ENCODE measurements at places on chromosomes 12 and 14.

- no peak for DNase-seq
These were observed 81.3 kb downstream of the WDR20 start for GRCh38 chr14:102221026-102221425.

DNA sequence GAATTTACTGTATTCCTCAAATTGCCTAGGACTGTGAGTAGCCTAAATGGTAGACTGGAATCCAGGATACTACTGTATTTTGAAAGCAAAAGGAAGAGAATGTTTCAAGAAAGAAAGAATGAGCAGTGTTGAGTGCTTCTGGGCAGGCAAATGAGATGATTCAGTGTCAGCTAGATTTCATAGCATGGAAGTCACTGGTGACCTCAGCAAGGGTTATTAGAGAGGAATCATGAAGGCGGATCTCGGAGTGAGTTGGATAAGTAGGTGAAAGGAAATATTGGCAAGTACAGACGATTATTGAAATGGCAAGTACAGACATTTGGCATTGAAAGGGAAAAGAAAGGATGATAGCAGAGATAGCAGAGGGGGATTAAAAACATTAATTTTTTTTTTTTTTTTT, 27.1 kb downstream of the VRK1 start:
- peak; percentile 73 for DNase-seq

DNA sequence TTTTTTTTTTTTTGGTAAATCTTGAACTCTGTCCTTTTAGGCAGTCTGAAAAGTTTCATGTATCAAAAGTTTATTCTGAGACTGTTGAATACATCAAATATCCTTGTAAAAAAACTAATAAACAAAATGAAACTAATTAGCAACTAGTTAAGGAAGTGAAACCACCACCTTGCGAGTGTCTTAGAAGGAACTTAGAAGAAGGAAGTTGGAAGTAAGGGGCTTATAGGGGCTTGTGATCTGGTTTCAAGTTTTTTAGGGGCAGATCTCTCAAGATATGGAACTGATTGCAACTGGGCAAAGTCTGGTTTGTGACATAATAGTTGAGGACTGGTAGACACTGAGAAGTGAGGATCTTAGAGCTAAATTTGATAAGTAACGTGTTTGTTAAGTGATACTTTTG, 748.8 kb downstream of the C12orf50 start:
- no peak for DNase-seq

DNA sequence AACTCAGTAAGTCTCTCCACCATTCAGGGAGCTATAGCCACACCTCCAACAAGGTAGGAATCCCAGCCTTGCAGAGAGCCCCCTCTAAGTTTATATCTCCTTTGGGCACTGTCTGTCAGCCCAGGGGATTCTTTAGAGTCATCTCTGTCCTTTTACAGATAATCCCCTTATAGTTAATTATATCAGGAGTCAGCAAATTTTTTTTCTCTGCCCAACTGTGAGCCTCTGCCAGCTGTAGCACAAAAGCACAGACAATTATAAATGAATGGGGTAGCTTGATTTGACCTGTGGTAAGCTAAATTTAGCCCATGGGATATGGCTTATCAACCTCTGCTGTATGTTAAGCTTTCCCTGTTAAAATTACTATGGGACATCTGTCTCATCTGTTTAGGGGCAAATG, 8.3 kb downstream of the CEP128 start:
- no peak for DNase-seq

DNA sequence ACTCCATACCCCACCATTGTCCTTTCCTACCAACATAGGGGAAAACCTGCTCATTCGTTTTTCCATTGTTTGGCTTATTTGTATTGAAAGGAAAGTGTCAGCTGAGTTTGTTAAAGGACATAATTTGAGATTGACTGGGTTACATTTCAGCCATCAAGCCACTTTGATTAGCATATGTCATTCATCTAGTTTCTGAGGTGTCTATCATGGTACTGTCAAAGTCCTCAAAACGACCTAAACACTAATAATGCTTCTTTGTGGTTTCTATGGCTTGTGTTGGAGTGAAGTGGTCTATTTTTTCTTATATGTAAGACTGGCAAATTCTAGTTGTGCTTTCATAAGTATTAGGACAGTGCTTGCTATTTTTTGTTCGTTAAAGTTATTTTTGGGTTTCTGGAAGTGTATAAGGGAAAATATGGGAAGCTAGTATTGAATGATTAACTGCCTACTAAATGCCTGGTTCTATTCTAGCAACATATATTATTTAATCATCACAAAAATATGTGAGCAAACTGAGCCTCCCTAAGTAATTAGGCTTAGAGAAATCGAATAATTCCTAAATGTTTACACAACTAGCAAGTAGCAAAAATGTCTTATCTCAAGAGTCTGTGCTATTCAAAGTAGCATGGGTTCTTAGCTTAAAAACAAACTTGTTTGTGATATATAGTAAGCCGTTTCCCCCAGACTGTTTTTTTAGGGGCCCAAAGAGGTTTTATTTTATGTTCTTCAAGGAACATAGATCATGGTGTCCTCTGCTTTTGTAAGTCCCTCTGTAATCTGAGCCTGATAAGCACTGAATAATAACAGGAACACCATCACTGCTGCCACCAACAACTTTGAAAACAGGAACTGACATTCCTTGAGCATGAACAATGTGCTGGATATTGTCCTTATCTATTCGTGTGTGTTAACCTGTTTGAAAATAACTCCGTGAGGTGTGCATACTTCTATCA, 67.1 kb downstream of the DERA start:
- peak; percentile 74 for DNase-seq

- DNase-seq, result peak; percentile 80
These were observed 23.3 kb downstream of the CHGA start for GRCh38 chr14:92945959-92946846.

- no peak for DNase-seq
These were observed 10.7 kb downstream of the CIPC start for GRCh38 chr14:77108753-77109152.

DNA sequence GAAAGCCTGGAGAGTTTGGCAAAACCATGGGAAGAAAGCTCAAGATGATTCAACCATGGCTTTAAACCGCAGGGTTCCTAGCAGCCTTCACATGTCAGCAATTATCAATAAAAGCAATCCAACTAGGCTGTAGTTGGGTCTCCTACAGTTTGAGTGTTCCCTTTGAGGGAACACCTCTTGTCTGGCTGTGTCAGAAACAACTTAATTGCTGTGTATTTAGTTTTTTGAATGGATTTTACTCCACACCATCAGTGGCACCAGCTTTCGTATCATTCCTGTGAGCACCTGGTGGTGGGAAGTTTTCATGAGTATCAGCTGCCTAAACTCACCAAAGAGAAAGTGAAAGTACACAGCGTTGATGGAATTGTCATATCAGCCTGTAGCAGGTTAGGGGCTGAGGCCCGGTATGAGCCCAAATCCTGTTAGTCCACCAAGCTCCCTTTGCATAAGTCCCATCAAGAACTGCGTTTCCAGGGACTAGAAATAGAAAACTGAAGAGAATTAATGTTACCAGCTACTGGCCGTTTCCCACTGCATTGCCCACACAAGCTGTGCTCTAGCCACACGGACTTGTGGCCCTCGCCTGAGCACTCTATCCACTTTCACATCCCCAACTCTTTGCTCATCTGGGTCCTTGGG, 10.9 kb upstream of the IL26 start:
- no peak for DNase-seq

DNA sequence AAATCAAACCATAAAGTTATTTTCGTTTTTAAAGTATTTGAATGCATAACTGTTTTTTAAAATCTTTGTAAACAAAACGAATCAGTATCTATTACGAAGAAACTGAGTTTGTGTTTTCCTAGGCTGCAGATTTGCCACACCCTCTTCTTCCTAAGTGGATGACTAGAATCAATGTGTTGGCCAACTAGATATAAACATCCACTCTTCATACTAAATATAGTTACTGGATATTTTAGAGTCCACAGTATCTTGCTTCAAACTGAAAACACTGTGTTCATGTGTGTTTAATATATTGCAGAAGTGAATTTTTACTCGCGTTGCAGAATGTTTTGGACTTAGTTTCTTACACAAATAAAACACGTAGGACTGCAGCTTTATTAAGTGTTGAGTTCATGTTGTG, 63.2 kb downstream of the KLHL28 start:
- DNase-seq, result no peak

- no peak for DNase-seq
These were observed 689 bp upstream of the PDE3A start for GRCh38 chr12:20367583-20368113.

DNA sequence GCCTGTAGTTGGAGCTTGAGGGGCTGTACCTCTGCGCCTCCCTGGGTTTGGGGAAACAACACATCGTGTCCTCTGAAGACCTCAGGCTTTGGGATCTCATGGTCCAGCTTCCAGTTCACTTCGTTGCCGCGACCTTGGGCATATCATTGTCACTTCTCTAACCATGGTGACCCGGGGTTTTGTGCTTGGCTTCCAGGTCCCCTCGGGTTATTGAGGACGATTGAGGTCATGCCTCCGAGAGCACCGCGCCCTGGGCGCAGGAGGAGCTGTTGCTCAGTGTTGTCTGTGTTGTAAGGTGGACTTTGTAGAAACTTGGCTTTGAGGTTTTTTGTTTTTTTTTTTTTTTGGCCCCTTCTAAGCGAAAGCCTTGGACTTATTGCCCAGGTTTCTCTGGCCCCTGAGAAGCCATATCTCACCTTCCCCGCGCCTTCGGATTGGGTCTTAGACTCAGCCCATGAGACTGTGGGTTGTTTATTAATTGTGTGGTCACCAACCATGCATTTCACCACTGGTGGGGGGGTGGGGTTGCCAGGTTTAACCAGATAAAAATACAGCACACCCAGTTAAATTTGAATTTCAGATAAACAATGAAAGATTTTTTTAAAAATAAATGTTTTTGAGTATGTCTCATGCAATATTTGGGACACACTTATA, 2.6 kb downstream of the BCL7A start:
- DNase-seq, result no peak

DNA sequence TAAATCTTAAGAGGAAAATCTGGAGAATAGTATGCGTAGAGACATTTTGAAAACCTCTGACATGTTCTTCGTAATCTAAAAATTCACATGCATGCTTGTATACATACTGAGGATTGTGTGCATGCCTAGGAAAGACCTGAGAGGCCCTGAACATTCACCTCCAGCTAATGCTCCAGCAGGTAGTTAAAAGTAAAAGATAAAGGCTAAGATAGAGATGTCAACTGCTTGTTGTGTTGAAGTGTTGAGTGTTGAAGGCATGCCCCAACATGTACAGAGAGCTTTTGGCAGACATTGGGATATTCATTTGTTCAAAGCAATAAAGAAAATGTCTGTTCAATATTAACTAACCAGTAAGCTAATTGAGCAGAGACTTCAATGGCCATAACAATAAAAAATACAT, 118.6 kb upstream of the SYT1 start:
- no peak for DNase-seq

GRCh38 chr14:91373591-91374254, 43.9 kb downstream of the CCDC88C start:
- DNase-seq, result no peak

DNA sequence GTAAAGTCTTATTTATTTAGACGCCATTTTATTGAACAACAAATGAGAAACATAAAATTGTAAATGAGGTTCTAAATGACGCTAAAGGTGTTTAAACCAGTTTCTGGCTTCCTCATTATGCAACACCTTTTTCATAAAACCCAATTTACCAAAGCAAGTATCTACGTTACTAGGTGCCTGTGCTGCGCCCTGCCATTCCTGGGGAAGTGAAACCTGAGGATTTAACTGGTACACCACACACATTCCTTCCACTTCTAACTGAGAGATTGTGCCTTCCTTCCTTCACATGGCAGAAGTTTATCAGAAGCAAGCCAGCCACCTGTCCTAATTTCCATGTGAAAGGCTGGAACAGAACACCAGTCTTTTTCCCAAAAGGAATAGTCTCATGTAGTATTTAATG, 40.3 kb upstream of the GCH1 start:
- DNase-seq, result no peak

GRCh38 chr12:103401421-103401820, 94.3 kb downstream of the C12orf42 start:
- no peak for DNase-seq

- DNase-seq, result peak; percentile 65
These were observed 7.0 kb upstream of the NUAK1 start for GRCh38 chr12:106145539-106146447.

GRCh38 chr12:30457621-30458289, 237.9 kb downstream of the IPO8 start:
- peak; percentile 93 for DNase-seq

GRCh38 chr12:110698171-110698902, 9.4 kb upstream of the HVCN1 start:
- peak; percentile 91 for DNase-seq

- peak; percentile 52 for DNase-seq
These were observed 47.1 kb downstream of the KIF21A start for GRCh38 chr12:39395866-39396265.

- no peak for DNase-seq
These were observed 2.4 kb downstream of the DYNC1H1 start for GRCh38 chr14:101966742-101967141.

- peak; percentile 38 for DNase-seq
These were observed 12.1 kb upstream of the FLVCR2 start for GRCh38 chr14:75566321-75566720.

DNA sequence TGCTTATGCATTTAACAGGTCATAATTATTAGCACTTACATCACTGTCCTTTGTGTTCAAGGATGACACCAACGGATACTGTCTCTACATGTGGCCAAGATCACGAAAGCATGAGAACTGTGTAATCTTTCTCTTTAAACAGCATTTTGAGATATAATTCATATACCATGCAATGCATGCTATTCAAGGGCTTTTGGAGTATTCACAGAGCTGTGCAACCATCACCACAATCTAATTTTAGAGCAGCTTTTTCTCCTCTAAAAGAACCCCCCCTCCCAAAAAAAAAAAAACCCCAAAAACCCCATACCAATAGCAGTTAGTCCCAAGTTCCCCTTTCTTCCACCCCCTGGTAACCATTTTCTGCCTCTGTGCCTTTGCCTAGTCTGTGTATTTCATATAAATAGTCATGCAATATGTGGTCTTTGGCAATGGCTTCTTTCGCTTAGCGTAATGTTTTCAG, 60.6 kb downstream of the SPRING1 start:
- DNase-seq, result no peak

GRCh38 chr14:68094158-68094557, 274.6 kb downstream of the RAD51B start:
- no peak for DNase-seq

DNA sequence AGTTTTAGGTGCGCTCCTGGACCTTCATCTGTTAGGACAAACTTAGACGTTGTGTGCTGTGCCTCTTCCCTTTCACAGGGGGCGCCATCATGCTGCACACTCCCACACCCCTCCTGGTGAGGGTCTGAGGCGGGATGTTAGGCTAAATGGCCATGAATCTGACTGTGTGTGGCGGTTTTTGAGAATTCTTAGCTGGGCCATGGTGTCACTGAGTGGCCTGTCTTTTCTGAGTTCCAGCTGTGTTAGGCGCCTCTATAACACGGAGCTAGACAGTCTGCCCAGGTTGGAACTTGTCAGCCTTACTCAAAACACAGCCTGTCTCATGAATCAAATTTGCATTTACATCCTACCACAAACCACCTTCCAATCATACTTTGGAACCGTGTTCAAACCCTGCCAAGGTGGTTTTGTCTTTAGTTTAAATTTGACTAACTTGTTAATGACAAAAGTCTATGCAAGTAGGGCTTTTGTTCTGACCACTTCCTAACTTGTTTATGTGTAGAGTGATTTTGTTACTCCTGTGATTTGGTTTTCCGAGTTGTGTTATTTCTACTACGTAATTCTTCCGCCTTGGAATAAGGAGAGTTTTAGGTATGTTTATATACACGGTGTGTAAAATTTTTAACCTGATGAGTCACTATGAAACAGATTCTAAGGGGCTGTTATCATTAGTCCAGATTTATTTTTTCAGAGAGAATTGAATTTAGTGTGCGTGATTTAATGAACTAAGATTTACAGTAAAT, 19.6 kb downstream of the ACVR1B start:
- peak; percentile 44 for DNase-seq

GRCh38 chr14:34496679-34497513, 34.9 kb upstream of the SPTSSA start:
- DNase-seq, result peak; percentile 99
